ENCODE measurements at places on chromosomes 4 and X.

DNA sequence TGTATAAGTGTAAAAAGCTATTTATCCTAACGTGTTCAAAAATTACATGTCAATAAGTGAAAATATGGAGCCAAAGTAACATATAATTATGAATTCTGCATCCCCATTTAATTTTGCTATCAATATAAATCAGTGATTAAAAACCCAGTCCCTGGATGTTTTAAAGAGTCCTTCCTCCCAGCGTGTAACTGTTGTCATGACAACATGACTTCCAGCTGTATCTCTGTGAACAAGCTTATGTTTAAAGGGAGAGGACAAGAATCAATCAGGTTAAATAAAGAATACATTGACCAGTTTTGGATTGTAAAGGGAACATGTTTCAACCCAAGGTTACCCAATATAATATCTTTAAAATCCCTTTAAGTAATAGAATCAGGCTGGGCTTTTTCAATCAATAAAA, 219.7 kb downstream of the NSUN7 start:
- DNase-seq, result no peak

DNA sequence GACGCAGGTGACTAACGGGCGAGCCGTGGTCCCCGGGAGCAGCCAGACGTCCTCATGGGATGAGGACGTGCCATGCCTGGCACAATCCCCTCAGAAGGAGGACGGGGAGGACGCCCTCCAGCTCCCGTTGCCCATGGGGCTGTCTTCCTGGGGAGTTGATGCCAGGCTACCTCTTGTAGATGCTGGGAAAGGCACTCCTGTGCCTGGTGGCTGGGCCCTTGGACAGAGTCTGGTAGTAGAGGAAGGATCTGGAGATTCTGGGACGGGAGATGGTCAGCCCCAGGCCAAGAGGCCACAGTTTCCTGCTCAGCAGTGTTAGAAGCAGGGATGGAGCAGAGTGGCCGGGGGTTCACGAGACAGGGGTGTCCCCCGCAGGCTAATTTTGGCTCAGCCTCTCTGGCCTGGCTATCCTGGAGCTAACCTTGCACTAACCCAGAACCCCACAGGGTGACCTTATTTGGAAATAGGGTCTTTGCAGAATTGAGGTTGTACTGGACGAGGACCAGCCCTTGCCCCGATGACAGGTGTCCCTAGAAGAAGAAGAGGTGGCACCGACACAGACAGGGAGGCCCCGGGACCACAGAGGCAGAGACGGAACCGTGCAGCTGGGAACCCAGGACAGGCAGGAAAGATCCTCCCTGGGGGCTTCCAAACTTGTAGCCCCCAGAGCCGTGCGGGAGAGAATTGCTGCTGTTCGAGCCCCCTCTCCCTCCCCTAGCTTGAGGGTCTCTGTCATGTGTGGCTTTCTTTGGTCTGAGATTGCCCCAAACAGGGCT, 50.1 kb upstream of the ADRA2C start:
- no peak for DNase-seq

DNA sequence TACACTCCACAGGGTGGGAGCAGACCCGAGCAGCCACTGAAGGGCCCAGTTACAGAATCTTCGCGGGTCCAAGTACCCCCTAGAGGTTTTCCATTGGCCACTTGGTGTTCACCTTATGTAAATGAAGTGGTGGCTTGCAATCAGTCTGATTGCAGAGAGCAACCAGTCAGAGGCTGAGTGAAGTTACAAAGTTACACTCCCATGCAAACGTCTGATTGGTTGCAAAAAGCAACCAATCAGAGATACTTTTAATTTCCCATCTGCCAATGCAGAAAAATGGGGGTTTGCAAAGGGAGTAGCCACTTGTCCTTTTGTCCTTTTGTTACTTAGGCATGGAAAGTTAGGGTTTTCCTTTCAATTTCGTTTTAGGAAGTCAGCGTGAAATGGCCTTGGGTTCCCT, 27.0 kb upstream of the NKAP start:
- no peak for DNase-seq

GRCh38 chrX:103779141-103779789, 2.6 kb downstream of the PLP1 start:
- no peak for DNase-seq

- no peak for DNase-seq
Observed at GRCh38 chr4:12053966-12054365, 625.3 kb upstream of the HS3ST1 start.

- DNase-seq, result no peak
Observed at GRCh38 chr4:114907568-114907967, 205.9 kb downstream of the NDST4 start.

DNA sequence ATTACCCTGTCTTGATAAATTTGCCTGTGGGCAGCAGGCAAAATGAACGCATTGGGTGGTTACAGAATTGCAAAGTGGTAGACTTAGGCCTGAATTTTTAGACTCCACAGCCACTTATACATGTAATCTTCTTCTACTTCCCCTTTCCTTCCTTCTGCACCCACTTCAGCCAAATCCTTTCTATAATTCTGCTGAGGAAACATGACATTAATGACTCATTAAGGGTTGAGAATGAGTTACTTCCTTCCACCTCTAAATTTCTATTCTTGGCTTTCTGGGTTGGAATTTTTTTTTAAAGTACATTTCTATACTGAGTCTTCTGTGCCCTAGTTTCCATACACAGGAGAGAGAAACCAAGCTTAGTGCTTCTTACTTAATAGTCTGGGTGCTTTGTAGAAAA, 10.1 kb downstream of the PAPSS1 start:
- no peak for DNase-seq

DNA sequence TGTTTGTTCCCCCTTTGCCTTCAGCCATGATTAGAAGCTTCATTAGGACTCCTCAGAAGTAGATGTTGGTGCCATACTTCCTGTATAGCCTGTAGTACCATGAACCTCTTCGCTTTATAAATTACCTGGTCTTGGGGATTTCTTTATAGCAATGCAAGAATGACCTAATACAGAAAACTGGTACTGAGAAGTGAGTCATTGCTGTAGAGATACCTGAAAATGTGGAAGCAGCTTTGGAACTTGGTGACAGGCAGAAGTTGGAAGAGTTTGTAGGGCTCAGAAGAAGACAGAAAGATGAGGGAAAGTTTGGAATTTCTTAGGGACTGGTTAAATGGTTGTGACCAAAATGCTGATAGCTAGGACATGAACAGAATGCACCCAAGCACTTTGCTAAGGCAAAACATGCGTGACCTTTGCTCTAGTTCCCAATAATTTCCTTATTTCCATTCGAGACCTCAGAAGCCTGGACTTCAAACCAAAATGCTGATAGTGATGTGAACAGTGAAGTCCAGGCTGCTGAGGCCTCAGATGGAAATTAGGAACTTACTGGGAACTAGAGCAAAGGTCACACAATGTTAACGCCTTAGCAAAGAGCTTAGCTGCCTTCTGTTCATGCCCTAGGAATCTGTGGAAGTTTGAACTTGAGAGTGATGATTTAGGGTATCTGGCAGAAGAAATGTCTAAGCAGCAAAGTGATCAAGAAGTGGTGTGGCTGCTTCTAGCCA, 3.0 kb upstream of the USP46 start:
- no peak for DNase-seq

DNA sequence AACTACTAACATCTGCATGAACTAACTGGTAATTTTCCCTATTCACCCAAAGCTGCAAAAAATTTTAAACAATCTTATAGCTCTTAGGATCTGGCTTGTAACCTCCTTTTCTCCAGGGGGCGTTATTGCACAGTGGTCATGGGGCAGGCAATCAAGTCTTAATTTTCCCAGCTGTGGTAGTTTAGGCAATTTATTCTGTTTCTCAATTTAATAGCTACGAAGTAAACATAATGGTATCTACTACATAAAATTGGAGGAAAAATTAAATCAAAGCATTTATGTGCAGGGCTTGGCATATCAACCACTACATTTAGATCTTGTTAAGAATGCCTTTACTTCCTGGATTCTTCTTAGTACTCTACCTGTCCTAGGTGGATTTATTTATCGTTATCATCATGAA, 137.4 kb upstream of the GUCY1A1 start:
- no peak for DNase-seq

DNA sequence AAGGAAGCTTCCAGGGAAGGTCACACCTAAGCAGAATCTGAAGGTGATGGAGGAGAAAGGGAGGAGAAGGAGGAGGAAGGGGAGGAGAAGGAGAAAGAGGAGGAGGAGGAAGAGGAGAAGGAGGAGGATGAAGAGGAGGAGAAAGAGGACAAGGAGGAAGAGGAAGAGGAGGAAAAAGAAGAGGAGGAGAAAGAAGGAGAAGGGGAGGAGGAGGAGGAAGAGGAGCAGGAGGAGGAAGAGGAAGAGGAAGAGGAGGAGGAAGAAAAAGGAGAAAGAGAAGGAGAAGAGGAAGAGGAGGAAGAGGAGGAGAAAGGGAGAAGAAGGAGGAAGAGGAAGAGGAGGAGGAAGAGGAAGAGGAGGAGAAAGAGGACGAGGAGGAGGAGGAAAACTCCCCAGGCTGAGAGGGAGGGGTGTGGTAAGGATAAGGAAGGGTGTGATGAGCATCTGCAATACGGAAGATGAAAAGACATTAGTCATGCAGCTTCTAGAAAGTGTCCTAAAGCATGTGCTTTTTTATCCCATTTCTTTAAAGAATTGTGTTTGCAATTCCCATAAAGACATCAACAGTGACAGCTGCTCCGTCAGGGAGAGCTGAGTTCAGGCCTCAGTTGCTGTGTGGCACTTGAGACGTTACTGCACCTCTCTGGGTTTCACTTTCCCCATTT, 41.1 kb downstream of the CRMP1 start:
- no peak for DNase-seq

GRCh38 chr4:26062215-26062614, 148.2 kb downstream of the SMIM20 start:
- no peak for DNase-seq

- no peak for DNase-seq
Observed at GRCh38 chrX:53047228-53047627, 1.4 kb upstream of the GPR173 start.

- DNase-seq, result no peak
Observed at GRCh38 chr4:142696334-142697122, 149.6 kb downstream of the INPP4B start.

All from T-helper 1 cell (primary cell).